ENCODE measurements at places on chromosomes 5 and 9.

- DNase-seq: no peak
Measured at GRCh38 chr5:126732716-126733115, 44.2 kb upstream of the LMNB1 start.

DNA sequence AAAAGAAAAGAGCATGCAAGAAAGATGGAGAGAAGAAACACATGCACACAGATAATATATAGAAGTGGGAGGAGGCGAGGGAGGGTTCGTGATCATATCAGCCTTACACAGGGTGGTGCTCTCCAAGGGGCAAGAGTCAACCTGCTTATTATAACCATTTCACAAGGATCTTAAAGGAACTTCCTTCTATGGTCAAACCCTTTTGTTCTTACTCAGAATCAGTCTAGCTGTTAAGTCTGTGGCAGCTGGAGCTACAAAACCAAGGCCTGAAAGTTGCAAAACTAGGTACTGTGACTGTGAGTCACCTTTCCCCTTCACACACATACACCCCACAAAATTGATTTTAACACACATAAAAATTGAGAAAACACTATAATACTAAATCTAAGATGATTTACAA, 18.5 kb upstream of the ERMP1 start:
- DNase-seq: no peak

DNA sequence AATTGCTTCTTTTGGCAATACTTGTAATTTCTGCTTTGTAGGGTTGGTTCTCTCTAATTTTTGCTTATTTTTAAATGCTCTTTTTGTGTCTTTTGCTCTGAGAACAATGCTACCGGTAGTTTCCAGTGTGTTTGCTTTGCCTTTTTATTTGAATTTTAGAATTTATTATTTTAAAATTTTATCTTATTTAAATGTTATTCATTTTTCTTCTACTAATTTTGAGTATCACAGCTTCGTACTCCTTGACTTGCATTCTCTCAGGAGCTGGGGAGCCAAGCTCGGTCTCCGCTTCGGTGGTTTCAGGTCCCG, 45.9 kb downstream of the ANXA2R start:
- no peak for DNase-seq

- DNase-seq: no peak
Measured at GRCh38 chr5:150931368-150931965, 26.7 kb upstream of the ZNF300 start.

DNA sequence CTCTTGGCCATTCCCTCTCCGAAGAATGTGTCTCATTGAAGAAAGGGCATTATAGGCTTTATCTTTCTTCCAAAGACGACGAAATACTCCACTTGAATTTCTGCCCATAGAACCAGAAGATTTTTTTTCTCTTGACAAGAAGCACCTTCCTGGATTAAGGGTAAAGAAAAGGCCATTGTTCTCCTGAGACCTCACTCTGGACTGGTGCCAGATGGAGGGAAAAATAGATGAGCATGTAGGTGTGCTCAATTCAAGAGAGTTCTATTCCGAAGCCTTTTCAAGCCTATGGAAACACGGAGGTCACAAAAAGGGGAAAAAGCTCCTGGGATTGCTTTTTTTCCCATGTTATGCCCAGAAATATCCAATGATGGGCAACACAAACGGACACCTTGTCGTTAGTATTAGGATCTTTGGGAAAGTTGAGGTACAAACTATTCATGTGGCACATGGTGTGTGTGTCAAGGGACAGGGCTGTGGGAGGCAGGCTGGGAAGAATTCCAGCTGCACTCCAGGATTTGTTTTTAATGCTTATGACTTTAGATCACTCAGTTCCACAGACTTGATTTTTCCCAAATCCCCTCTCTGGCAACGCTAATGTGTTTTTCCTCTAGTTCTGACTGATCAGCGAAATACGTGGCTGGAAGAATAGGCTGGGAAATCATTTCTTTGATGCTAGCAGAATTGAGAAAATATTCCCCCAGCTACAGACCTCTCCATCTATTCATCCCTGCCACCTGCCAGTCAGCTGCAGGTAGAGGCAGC, 89.9 kb downstream of the SIL1 start:
- DNase-seq: peak; percentile 80

- no peak for DNase-seq
Measured at GRCh38 chr5:173016598-173017046, 33.1 kb downstream of the ATP6V0E1 start.

- DNase-seq: peak; percentile 38
Measured at GRCh38 chr5:14322437-14323187, 179.5 kb downstream of the TRIO start.

DNA sequence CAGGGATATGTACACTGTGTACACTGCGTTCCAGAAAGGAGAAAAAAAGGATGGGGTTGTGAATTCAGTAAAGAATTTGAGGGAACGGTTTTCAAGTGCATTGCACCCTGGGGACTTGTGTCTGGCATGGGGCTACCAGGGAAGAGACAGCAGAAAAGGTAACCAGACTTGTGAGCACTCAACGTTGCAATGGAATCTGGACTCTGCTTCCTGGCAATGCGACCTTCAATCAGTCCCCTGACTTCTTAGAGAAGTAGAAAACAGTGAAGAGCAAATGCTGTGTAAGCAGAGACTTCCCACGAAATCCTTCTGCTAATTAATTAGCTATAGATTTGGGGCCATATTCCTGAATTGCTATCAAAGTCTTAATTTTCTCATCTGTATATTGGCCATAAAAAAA, 36.3 kb downstream of the MACIR start:
- DNase-seq: no peak

GRCh38 chr5:146041180-146041789, 64.1 kb downstream of the PLAC8L1 start:
- no peak for DNase-seq

DNA sequence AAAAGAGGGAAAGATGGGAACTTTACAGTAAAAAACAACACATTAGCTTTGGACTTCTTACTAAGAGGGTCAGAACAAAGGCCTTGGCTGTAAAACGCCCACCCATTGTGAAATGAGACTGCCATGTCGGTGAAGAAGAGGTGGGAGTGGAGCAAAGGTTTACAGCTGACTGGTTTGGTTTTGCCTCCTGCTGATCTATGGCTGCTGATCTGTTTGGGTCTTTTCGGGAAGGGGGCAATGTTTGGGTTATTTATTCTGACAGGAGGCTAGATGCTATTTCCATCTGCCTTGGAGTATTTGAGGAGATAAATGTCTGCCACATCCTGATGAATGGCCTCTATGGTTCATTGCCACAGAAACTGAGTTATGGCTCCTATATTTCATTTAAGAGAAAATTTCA, 408.7 kb downstream of the TLE4 start:
- DNase-seq: no peak

DNA sequence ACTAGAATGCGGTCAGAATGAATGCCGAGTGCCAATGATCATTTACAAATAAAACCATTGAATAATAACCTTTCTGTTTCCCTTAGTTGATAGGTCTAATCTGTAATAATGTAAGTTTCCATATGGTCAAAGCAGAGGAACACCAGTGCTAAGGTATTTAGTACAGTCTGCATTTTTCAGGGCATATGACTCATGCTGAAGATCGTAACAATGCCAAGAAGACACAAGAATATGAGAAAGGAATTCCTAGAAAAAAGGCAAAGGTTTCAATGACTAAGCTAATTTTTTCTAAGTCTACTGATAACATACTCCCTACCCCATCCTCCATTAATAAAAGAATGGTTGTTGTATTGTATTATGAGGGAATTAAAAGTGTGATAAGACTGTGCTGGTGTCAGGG, 2.8 kb downstream of the OR1L8 start:
- DNase-seq: no peak

DNA sequence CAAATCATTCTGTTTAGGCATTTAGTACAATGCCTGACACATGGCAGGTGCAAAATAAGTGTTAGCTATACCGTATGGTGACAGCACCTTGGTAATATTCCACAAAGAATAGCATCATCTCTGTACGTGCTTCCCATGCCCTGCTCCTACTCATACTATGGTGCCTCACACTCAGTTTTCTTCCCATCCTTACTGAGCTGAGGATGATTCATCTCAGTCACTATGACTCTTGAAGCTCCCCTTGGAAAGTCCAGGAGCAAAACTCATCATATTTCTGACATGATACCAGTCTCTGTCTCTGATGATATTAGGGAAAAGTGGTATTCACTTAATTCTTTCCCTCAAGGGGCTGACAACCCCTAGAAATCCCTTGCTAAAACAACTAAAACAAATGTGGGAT, 423.3 kb downstream of the EFNA5 start:
- DNase-seq: no peak

- DNase-seq: no peak
Measured at GRCh38 chr9:4689021-4689420, 9.7 kb downstream of the CDC37L1 start.

GRCh38 chr5:155402927-155403640, 389.5 kb downstream of the KIF4B start:
- peak; percentile 78 for DNase-seq

DNA sequence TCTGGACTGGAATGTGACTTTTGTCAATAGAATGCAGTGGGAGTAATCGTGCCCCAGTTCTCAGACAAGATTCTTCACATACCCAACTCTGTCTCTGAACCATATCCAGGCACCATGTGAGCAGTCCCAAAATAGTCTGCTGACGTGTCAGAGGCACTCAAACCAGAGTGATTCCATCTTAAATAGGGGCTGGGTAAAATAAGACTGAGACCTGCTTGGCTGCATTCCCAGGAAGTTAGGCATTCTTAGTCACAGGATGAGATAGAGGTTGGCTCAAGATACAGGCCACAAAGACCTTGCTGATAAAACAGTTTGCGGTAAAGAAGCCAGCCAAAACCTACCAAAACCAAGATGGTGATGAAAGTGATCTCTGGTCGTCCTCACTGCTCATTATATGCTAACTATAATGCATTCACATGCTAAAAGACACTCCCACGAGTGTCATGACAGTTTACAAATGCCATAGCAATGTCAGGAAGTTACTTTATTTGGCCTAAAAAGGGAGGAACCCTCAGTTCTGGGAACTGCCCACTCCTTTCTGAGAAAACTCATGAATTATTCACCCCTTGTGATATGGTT, 16.9 kb upstream of the PLCXD3 start:
- DNase-seq: no peak

DNA sequence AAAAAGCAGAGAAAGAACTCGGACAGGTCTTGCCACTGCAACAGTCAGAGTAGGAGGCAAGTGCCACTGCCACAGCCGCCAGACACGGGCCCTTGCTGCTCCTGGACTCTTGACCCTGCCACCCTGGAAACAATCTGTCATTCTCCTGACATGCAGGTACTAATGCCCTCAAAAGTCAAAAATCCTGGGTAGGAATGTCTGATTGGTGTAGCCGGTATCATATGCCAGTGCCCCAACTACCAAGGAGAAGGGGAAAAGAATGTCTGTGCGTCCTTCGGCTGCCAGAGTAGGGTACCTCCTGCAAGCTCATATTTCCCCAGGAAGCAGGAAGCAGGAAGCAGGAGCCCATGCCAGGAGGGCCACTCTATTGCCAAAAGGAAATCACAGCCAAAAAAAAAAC, 30.5 kb upstream of the F2RL1 start:
- no peak for DNase-seq

GRCh38 chr5:83034036-83034435, 43.2 kb downstream of the TMEM167A start:
- DNase-seq: peak; percentile 3

DNA sequence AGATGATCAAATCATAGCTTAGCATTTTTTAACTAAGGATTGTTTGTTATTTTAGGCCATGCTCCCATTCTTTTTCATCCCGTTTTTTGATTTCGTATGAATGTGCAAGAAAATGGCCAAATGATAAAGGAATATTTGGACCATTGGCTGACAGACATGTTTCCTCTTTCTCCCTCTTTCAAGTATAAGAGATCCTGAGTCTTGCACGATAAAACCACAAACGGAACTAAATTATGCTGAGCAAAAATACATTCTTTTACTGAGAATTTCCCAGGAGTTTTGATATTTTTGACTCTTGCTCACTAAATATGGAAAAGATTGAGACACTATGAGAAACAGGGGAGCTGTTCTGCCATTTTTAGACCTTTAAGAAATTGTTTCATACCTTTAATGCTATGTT, 90.4 kb upstream of the KLF9 start:
- DNase-seq: no peak

DNA sequence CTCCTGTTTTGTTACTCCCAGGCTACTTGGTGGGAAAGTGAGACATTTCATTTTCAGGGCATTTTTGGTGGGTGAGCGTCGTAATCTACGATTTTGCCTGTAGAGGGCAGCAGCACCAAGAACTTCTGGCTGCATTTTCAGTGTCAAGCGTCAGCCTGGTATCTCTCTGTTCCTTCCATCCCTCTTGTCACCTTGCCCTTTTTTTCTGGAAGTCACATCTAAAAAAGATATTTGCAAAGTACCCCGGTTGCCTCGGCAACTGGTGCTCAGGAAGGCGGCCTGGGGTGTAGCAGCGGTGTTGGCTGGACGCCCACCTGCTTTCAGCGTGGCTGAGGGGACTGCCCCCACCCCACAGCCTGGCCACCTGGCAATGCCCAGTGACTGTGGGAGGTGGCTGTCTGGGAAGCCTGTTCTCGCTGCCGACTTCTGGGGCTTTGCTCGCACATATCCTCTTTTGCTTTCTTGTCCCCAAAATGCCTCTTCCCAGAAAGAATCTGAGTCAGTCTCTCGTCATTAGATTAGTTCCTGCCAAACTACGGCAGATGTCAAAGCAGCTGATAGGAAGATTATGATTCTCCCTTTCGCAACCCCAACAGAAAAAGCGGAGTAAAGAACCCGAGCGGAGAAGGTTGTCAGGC, 84.5 kb downstream of the ACER2 start:
- DNase-seq: peak; percentile 90

DNA sequence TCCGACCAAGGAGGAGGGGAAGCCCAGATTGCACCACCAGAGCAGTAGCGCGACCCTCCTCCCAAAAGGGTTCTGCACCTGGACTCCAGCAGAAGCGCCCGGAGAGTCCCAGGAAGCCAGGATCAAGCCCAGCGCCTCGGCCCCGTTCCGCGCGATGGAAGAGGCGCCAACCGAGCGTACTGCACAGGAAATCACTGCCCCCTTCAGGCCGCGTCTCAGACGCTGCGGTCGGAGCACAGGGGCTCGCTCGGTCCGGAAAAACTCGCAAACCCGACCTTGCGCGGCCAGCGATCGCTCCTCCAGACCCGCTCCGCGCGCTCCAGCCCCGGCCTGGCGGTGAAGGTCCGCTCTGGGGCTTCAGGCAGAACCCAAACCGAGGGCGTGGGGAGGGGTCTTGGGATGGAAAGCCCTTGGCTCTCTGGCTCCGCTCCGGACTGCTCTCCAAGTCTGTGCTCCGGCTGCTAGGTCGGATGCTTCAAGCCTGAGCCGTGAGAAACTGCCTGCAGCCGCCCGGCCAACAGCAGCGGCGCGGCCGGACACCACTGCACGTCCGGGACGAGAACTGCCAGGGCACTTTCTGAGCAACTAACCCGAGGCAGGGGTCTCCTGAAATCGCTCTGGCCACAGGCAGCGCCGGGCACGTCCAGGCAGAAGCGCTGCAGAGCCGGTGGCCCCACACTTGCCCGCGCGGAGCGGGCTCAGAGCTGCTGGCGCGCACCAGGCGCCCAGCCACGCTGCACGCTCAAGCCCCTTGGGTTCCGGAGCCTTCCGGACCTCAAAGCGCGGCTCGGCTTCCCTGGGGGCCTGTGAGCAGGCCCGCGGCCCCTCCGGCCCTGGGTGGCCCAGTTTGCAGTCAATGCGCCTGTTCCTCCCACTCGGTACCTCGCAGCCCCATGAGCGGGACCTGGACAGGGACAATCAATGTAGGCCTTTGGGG, 1.3 kb downstream of the GABBR2 start:
- DNase-seq: peak; percentile 79
